ENCODE measurements at places on chromosomes 16 and 17. TPM values are rescaled to one million over a fixed set of nuclear protein-coding genes. Genes with fewer than 3 reads are reported as not detected.

NOG gene
- 4.5 TPM for polyA plus RNA-seq

MYH8 gene
- polyA plus RNA-seq = 1,750 TPM

SMIM36 gene
- 0.15 TPM for polyA plus RNA-seq

TMEM235 gene
- not detected for polyA plus RNA-seq

GLG1 gene
- polyA plus RNA-seq = 122 TPM

GIT1 gene
- 29.2 TPM for polyA plus RNA-seq

DNAJA3 gene
- polyA plus RNA-seq = not detected

HS3ST4 gene
- polyA plus RNA-seq = 0.08 TPM

MYL11 gene
- polyA plus RNA-seq = 9,967 TPM

GUCY2D gene
- not detected for polyA plus RNA-seq

HBA1 gene
- 1,984 TPM for polyA plus RNA-seq

CBLN1 gene
- 5.1 TPM for polyA plus RNA-seq

MYBBP1A gene
- 29.3 TPM for polyA plus RNA-seq

LYZL6 gene
- not detected for polyA plus RNA-seq

ZNF205 gene
- polyA plus RNA-seq = 13.6 TPM

SLC13A2 gene
- not detected for polyA plus RNA-seq

PRAC1 gene
- polyA plus RNA-seq = not detected

HIGD1B gene
- polyA plus RNA-seq = 4.8 TPM

CLEC10A gene
- 1.6 TPM for polyA plus RNA-seq

TMEM238L gene
- not detected for polyA plus RNA-seq

GLP2R gene
- 0.04 TPM for polyA plus RNA-seq

WNT9B gene
- 0.09 TPM for polyA plus RNA-seq

BEAN1 gene
- 1.2 TPM for polyA plus RNA-seq

SPNS1 gene
- polyA plus RNA-seq = 17.3 TPM

CHD9 gene
- 48.5 TPM for polyA plus RNA-seq

KIF2B gene
- not detected for polyA plus RNA-seq

DEXI gene
- 60.0 TPM for polyA plus RNA-seq

ADGRG3 gene
- polyA plus RNA-seq = not detected

KCNJ12 gene
- 20.1 TPM for polyA plus RNA-seq

MYH11 gene
- 16.8 TPM for polyA plus RNA-seq

MT1E gene
- polyA plus RNA-seq = 19.7 TPM

CA5A gene
- 0.19 TPM for polyA plus RNA-seq

SNRNP25 gene
- polyA plus RNA-seq = 29.0 TPM

CNTD1 gene
- 1.6 TPM for polyA plus RNA-seq

VASN gene
- polyA plus RNA-seq = 18.5 TPM

DPEP1 gene
- polyA plus RNA-seq = not detected

CACNG5 gene
- not detected for polyA plus RNA-seq

TRIM72 gene
- 62.2 TPM for polyA plus RNA-seq

HS3ST2 gene
- polyA plus RNA-seq = 0.40 TPM

AKAP10 gene
- polyA plus RNA-seq = 21.1 TPM

SPATA32 gene
- not detected for polyA plus RNA-seq

TMC7 gene
- 1.8 TPM for polyA plus RNA-seq

FGF11 gene
- polyA plus RNA-seq = 3.0 TPM

ZPBP2 gene
- polyA plus RNA-seq = not detected

SBK1 gene
- polyA plus RNA-seq = 8.4 TPM

ARHGAP44 gene
- polyA plus RNA-seq = not detected
